Endodermal cell (in vitro differentiated cells): ENCODE measurements at places on chromosomes 11 and 22. TPM values are rescaled to one million over a fixed set of nuclear protein-coding genes. Genes with fewer than 3 reads are reported as not detected.

- no peaks in the 10 kb centered on the region for H3K4me1 ChIP-seq
- H3K27me3 ChIP-seq: no peaks in the 10 kb centered on the region
- no peaks in the 10 kb centered on the region for H3K36me3 ChIP-seq
- H3K27ac ChIP-seq: no peak overlapping the region
- DNase-seq: no peak
These were observed 53.7 kb downstream of the IGF2 start for GRCh38 chr11:2085251-2086066.

DNA sequence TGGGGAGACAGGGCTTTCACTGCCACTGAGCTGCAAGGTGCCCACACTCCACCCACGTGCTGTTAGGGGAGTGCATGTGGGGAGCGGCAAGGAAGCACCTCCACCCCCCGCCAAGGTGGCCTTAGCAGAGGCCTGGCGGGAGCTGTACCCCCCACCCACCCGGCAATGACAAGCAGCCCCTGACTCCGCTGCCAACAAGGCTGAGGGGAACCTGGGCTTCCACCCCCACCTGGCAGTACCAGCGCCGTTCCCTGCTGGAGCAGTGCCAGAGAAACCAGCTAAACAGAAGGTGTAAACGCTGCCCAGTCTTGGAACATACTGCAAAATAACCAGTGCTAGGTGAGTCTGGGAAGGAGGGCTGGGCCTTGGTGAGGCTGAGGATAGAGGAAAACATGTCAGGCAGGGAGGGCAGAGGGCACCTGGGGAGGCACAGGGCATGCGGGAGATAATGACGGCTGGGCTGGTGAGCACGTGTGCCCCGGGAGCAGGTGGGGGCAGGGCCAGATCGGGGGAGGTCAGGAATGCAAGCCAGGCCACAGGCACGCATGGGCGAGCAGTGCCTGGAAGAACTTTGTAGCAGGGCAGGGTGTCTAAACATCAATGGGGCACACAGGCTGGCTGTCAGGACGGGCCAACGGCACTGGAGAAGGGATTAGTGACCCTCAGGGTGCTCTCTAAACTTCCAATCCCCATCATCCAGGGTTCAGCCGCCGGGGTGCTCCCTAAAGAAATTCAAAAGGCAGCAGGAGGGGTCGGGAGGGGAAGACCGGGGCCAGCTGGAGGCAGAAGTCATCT is 6.6 kb downstream of the CERK start:
- no peak overlapping the region for H3K4me3 ChIP-seq
- peaks cover 3% of the 10 kb centered on the region for H3K4me1 ChIP-seq
- H3K36me3 ChIP-seq: peaks cover 3% of the 10 kb centered on the region
- peak; percentile 68 for DNase-seq
- H3K27me3 ChIP-seq: no peaks in the 10 kb centered on the region

DNA sequence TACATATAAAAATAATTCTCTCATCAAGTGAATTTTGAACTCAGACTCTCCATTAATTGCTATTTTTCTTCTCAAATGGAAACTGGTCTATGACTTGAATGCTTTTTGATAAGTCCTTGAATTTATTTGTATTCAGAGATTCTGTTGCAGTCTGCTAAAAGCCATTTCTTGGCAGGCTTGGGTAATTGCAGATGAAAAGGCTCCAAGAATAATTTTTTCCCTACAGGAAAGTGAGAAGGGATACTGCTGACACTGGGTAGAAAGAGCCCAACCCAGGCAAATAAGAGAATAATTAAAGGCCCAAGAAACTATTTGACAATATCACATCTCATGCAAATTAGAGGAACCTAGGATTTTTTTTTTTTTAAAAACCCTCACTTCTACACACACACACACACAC is 246.5 kb upstream of the DDI1 start:
- H3K27me3 ChIP-seq: no peaks in the 10 kb centered on the region
- no peak overlapping the region for H3K4me3 ChIP-seq
- H3K27ac ChIP-seq: no peak overlapping the region

The TSPAN32 gene
- not detected in 3 replicates for total RNA-seq

DNA sequence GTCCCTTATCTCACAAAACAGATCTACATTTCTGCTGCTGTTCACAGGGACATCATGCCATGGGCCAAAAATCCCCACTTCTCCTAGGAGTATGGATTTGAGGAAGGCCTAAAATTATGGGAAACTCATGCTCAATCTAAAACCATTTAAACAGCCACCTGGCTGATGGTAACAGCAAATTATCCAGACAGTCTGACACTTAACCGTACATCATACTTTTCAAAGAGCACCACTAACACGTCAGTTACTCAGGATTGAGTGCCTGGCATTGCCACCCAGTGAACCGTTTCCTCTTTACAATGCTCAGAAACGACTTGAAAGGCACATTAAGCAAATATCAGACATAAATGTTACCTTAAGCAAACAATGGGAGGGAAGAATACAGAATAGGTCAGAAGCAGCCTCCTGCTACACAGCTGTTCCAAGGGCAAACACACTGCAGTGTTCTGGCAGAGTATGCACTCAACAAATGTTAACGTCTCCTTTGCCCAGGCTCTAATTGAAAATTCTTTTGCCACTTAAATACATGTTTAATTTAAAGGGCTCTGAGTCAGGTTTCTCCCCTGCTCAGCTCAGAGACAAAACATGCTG is 18.8 kb upstream of the SLC36A4 start:
- H3K27me3 ChIP-seq: no peaks in the 10 kb centered on the region
- no peaks in the 10 kb centered on the region for H3K36me3 ChIP-seq
- H3K4me1 ChIP-seq: no peaks in the 10 kb centered on the region
- DNase-seq: no peak

The CCDC116 gene
- 0.20 and 0.84 TPM in 2 replicates for total RNA-seq

DNA sequence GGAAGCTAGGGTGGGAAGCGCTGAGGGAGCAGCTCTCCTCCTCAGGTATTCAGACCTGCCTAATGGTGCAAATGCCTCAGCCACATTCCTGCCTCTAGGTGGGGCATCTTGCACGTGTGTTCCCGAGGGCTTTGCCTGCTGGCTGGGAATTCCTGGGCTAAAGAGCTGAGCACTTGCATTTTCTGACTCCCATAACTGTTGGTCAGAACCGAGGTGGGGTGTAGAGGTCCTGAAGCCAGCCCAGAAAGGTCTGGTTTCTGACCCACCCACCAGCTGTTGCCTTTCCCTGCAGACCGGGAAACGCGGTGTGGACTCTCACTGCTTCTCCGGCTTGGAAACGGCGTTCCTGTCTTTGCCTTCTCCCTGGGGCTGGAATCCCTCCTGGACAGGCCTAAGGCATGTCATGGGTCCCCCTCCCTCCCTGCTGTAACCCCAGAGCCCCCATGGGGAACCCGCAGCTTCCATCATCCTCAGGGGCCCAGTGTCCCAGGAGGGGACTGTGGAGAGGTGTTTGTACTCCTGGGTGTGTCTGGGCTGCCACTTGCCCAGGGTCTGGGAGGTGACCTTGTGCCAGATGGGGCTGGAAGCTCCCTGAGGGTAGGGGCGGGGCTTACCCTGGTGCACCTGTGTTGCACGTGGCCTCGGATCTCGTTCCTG is 24.0 kb upstream of the SMIM38 start:
- no peaks in the 10 kb centered on the region for H3K27me3 ChIP-seq

The E2F8 gene
- 8.5 and 10.5 TPM in 2 replicates for total RNA-seq

DNA sequence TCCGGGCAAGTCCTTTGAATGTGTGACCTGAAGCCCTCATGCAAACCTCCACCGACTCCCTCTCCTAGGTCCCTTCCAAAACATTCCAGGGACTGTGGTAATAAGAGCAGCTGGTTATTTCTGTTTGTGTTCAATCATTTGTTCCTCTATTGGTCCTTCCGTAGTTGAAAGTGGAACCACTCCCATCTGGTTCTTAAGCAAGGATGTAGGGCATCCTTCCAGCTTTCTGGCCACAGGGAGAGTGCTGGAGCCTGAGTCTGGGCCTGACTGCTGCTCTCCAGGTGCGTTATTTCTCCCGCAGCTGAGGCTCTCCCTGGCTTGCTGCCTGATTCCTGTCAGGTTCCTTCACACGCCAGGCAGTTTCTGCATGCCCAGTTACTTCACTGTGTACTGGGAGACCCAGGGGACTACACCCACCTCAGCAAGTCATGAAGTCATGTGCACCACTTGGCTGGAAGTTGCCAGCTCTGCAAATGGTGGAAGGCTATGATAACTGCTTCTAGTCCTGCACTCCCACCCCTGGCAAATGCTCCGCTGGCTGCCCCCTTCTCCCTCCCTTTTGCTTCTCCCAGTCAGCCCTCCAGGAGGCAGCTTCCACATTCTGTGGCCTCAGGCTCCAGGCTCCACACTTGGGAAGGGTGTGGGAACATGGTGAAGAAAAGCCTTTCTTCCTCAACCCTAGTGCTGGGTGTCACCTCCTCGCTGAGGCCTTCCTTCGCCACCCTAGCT is 4.0 kb upstream of the ALX4 start:
- no peak overlapping the region for H3K27ac ChIP-seq
- H3K27me3 ChIP-seq: peaks cover 100% of the 10 kb centered on the region
- H3K4me3 ChIP-seq: no peak overlapping the region
- H3K4me1 ChIP-seq: no peaks in the 10 kb centered on the region
- DNase-seq: no peak

The NNMT gene
- total RNA-seq: not detected in 2 replicates

- no peak within 1 kb of the TSS for H3K27ac ChIP-seq
- DNase-seq: peak; percentile 97
- H3K36me3 ChIP-seq: no peaks in the 10 kb centered on the region
- H3K4me3 ChIP-seq: peak within 1 kb of the TSS; percentile 76
- H3K4me1 ChIP-seq: peaks cover 3% of the 10 kb centered on the region
- H3K27me3 ChIP-seq: peaks cover 58% of the 10 kb centered on the region
These were observed at the start of gene GLB1L2 for GRCh38 chr11:134331354-134332188. Gene GLB1L2, plus strand, starts transcription at chr11:134331988. Its CDS starts 74 bp downstream, at chr11:134332062.

The WNT11 gene
- 0.53 to 2.3 TPM (median 0.65 TPM) in 3 replicates for total RNA-seq

The C11orf16 gene
- not detected in 3 replicates for total RNA-seq

The ZNF202 gene
- 20.9 and 28.8 TPM in 2 replicates for total RNA-seq

The HARBI1 gene
- 7.5 and 7.7 TPM in 2 replicates for total RNA-seq

DNA sequence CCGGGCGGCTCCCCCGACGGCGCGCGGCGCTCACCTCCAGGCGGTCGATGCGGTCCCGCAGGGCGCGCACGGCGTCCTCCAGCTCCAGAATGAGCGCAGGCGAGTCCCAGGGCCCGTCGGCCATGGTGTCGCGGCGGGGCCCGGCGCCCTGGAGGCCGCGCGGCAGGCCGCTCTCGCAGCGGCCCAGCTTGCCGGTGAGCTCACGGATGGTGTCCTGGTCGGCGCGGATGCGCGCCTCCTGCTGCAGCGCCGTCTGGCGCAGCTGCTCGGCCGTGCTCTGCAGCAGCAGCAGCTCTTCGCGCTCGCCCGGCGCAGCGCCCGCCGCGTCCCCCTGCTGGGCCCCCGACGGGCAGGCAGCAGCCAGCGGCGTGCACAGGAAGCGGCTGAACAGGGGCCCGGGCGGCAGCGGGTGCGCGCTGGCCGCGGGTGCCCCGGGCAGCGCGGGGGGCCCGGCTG is 599 bp downstream of the NPTXR start:
- DNase-seq: peak; percentile 78
- H3K4me1 ChIP-seq: no peaks in the 10 kb centered on the region
- peak overlapping the region; percentile 49 for H3K4me3 ChIP-seq
- no peaks in the 10 kb centered on the region for H3K36me3 ChIP-seq

The SLC37A2 gene
- total RNA-seq: 1.3 to 2.0 TPM (median 1.9 TPM) in 3 replicates

DNA sequence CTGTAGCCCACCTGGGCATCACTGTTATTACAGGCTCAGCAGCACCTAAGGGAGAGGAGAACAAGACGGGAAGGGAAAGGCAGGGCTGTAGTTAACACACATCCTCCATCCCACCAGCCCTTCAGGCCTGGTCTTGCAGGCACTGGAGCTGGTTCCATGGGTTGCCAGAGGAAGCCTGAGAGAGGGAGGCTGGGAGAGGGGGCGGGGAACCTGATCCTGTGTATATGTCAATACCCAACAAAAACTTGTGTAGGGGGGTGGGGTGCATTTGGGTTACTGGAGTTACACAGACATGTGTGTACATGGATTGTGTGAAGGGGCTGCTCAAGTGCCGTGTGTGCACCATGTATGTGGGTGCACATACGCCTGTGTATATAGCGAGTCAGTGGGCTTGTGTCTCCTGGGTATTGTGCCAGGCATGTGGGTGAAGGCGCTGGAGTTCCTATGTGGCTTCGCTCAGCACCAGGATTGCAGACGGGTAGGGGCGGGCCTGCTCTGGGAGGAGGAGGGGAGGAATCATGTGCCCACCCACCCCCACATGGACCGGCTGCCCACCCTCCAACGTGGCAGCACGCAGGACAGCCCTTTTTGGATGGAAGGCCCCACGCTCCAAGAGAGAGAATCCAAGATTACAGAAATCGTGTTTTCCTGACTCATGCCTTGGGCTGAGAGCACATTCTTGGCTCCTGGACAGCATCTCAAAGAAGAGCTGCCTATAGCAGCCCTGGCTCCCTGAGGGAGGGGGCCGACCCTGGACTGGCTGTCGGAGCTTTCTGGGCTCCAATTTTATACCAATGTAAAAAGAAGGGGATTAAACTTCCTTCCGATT is 4.2 kb upstream of the SERPINH1 start:
- H3K27me3 ChIP-seq: no peaks in the 10 kb centered on the region
- peak; percentile 63 for DNase-seq
- H3K36me3 ChIP-seq: no peaks in the 10 kb centered on the region
- H3K4me1 ChIP-seq: peaks cover 44% of the 10 kb centered on the region
- H3K27ac ChIP-seq: no peak overlapping the region
- H3K4me3 ChIP-seq: no peak overlapping the region

The TPBGL gene
- 0.13 and 0.14 TPM in 2 replicates for total RNA-seq

DNA sequence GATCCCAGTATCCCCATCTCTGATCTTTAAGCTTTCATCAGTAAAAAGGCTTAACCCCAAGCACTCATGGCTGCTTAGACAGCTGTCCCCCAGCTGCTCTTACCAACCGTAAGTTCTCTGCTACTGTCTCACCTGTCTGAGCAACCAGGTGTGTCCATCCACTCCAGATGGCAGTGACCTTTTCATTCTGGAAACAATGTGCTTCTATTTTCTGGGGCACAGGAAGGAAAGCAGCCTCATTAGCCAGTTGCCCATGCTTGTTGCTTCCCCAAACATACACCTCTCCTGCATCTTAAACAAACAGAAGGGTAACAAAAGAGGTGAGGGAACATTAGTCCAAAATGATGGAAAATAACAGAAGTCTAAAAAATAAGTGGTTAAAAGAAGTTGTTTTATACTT is 24.4 kb downstream of the SERGEF start:
- H3K27me3 ChIP-seq: peaks cover 33% of the 10 kb centered on the region
- no peaks in the 10 kb centered on the region for H3K4me1 ChIP-seq
- H3K27ac ChIP-seq: no peak overlapping the region
- peaks cover 10% of the 10 kb centered on the region for H3K36me3 ChIP-seq
- no peak overlapping the region for H3K4me3 ChIP-seq

- H3K4me1 ChIP-seq: no peaks in the 10 kb centered on the region
- no peaks in the 10 kb centered on the region for H3K27me3 ChIP-seq
- H3K4me3 ChIP-seq: no peak overlapping the region
- H3K27ac ChIP-seq: no peak overlapping the region
- peak; percentile 72 for DNase-seq
- no peaks in the 10 kb centered on the region for H3K36me3 ChIP-seq
These were observed 9.4 kb downstream of the LHFPL7 start for GRCh38 chr22:24937114-24937513.

DNA sequence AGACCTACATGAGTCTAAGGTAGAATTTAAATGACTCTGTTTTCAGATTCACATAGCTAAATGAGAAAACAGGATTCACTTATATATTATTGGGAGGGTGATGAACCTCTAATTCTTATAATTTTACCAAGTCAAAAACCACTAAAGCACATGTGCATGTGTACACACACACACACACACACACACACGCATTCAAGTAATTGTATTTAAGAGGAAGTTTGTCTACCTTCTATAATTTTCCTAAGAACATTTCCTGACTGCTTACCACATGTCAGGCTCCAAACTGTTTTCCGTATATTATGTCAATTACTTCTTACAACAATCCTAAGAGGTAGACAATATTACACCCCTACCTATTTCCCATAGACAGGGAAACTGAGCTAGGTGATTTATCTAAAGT is 6.7 kb downstream of the RNF141 start:
- DNase-seq: no peak
- H3K4me1 ChIP-seq: peaks cover 2% of the 10 kb centered on the region
- no peak overlapping the region for H3K27ac ChIP-seq

The OR5AK2 gene
- not detected in 2 replicates for total RNA-seq

The LRRC56 gene
- total RNA-seq: 3.0 to 4.0 TPM (median 3.4 TPM) in 3 replicates
